Activated naive CD8-positive, alpha-beta T cell treated with anti-CD3 and anti-CD28 coated beads for 36 hours (primary cell): ENCODE measurements at places on chromosomes 3 and 15. TPM values are rescaled to one million over a fixed set of nuclear protein-coding genes. Genes with fewer than 3 reads are reported as not detected.

The SKOR1 gene
- total RNA-seq, result 0.30 TPM

The C3orf70 gene
- 0.06 TPM for total RNA-seq

The FGF7 gene
- not detected for total RNA-seq

The MESP2 gene
- not detected for total RNA-seq

DNA sequence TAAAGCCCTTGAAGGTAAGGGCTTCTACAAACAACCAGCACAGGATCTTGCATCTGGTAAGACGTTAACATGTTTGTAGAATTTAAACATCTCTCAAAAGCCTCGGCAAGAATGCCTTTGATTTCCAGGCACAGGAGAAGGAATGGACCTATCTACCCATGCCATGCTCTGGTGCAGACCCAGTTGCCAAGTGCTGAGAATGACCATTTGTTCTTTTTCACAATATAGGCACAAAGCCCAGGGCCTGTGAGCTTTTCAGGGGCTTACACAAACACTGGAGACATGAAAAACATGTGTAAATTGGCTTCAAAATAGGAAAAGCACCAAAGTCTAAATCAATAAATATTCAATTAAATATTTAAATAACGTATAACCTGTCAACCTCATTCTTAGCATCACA lies 266.9 kb upstream of the TTC14 start:
- no peaks in the 10 kb centered on the region for H3K36me3 ChIP-seq
- H3K4me1 ChIP-seq, result no peaks in the 10 kb centered on the region
- no peaks in the 10 kb centered on the region for H3K27me3 ChIP-seq
- H3K4me3 ChIP-seq, result no peak overlapping the region
- no peak for DNase-seq

DNA sequence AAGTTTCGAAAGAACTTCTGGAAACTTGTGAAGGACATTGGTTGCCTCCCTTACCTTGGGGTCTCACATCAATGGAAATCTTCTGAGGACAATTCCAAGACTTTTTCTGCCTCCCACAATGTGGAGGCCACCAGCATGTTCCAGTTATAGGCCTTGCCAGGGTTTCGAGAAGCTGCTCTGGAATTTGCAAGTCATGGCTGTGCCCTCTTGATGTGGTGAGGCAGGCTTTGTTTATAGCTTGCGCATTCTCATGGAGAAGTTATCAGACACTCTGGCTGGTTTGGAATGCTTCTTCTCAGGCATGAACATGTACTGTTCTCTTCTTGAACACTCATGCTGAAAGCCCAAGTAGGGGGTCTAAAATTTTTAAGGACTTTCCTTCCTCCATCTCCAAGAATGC lies 4.1 kb downstream of the CXCR6 start:
- H3K27ac ChIP-seq, result no peak overlapping the region
- DNase-seq, result no peak
- peaks cover 63% of the 10 kb centered on the region for H3K36me3 ChIP-seq
- no peaks in the 10 kb centered on the region for H3K27me3 ChIP-seq
- peaks cover 73% of the 10 kb centered on the region for H3K4me1 ChIP-seq
- H3K4me3 ChIP-seq, result no peak overlapping the region

DNA sequence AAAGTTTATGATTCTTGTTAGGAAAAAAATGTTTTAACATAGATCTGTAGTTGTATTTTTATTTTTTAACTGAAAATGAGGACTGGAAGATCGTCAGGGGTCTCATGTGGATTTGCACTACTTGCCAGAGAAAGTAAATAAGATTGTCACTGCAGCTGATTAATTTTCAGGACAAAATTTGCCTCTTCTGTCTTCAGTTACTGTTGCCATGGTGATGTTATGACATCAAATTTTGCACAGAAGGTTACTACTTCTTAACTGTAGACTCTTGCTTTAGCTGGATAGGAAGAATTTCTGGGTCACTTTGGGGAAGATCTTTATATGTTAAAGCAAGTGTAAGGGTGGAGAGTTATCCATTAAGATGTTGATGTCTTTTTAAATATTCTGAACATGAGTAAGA lies 82.2 kb upstream of the WDR72 start:
- no peaks in the 10 kb centered on the region for H3K4me1 ChIP-seq
- H3K36me3 ChIP-seq, result no peaks in the 10 kb centered on the region
- no peak overlapping the region for H3K4me3 ChIP-seq
- DNase-seq, result no peak
- no peak overlapping the region for H3K27ac ChIP-seq
- H3K27me3 ChIP-seq, result peaks cover 4% of the 10 kb centered on the region

GRCh38 chr3:192092388-192093005 lies 631.5 kb downstream of the PYDC2 start:
- no peaks in the 10 kb centered on the region for H3K36me3 ChIP-seq
- no peak for DNase-seq
- H3K4me3 ChIP-seq, result no peak overlapping the region
- no peaks in the 10 kb centered on the region for H3K4me1 ChIP-seq

DNA sequence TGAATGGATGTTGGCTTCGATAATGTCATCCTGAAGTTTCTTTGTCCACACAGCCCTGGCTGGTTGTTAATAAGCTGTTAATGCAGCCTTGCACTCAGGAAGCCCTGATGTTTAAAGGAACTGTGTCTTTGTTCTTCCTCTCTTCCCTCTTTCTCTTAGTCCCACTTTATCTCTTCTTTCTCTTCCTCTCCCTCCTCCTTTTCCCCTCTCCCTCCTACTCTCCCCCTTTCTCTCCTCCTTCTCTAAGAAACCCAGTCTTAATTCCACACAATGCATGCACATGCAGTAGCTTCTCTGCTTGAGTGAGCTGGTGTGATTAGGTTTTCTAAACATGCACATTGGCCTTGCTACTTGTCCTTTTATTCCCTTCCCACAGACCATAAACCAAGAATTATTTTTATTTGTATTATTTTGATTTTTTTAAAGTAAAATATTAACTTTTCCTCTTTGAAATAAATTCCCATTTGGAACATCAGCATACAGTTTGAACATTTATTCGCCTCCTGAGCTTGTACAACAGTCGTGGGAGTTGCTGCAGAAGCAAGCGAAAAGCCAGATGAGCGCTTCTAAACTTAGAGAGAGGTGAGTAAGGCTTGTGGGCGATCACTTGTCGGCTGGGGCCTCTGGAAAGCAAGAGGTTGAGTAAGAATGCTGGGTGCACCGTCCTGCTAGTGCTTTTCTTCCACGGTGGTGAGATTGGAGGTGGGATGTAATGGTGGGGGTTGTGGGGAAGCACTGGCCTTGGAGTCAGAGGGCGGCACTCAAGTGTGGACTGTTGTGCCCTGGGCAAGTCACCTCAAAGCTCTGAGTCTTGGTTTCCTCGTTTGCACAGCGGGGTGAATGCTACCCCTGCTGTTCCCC lies 7.2 kb downstream of the GHRL start:
- peaks cover 8% of the 10 kb centered on the region for H3K36me3 ChIP-seq
- no peak overlapping the region for H3K4me3 ChIP-seq
- H3K4me1 ChIP-seq, result peaks cover 31% of the 10 kb centered on the region
- no peak for DNase-seq
- no peaks in the 10 kb centered on the region for H3K27me3 ChIP-seq

DNA sequence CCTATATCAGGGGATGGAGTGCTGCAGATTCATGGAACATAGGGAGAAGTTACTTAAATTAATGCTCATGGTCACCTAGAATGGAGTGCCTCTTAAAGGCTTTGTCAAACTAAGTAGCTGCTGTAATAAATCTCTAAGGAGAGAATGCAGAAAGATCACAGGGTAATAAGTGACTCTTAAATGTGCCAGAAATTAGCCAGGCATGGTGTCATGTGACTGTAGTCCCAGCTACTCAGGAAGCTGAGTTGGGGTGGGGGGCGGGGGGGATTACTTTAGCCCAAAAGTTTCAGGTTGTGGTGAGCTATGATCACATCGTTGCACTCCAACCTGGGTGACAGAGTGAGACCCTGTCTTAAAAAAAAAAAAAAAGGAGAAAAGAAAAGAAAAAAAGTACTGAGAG lies 90.9 kb upstream of the ASB14 start:
- H3K27me3 ChIP-seq, result no peaks in the 10 kb centered on the region
- no peak overlapping the region for H3K27ac ChIP-seq
- DNase-seq, result no peak
- peaks cover 4% of the 10 kb centered on the region for H3K4me1 ChIP-seq
- no peaks in the 10 kb centered on the region for H3K36me3 ChIP-seq

GRCh38 chr15:90686435-90687218 lies 30.5 kb upstream of the BLM start:
- H3K36me3 ChIP-seq, result peaks cover 2% of the 10 kb centered on the region
- DNase-seq, result no peak
- H3K27me3 ChIP-seq, result no peaks in the 10 kb centered on the region
- H3K27ac ChIP-seq, result peak overlapping the region; percentile 93

GRCh38 chr3:35594739-35595138 lies 44.6 kb upstream of the ARPP21 start:
- H3K27ac ChIP-seq, result no peak overlapping the region
- no peaks in the 10 kb centered on the region for H3K36me3 ChIP-seq

- H3K27me3 ChIP-seq, result no peaks in the 10 kb centered on the region
- no peak for DNase-seq
- no peak overlapping the region for H3K4me3 ChIP-seq
- no peak overlapping the region for H3K27ac ChIP-seq
- H3K4me1 ChIP-seq, result no peaks in the 10 kb centered on the region
Measured at GRCh38 chr15:68028137-68028887, 25.8 kb upstream of the PIAS1 start.

- DNase-seq, result no peak
- H3K27ac ChIP-seq, result peak overlapping the region; percentile 100
- H3K36me3 ChIP-seq, result peaks cover 71% of the 10 kb centered on the region
- H3K4me3 ChIP-seq, result peak overlapping the region; percentile 97
Measured at GRCh38 chr15:92901995-92902394, 1.9 kb downstream of the CHD2 start.

- no peak overlapping the region for H3K27ac ChIP-seq
- H3K4me3 ChIP-seq, result no peak overlapping the region
- H3K27me3 ChIP-seq, result no peaks in the 10 kb centered on the region
- no peaks in the 10 kb centered on the region for H3K4me1 ChIP-seq
- no peaks in the 10 kb centered on the region for H3K36me3 ChIP-seq
Measured at GRCh38 chr3:38582941-38583645, 66.4 kb downstream of the SCN5A start.

GRCh38 chr3:66320390-66320789 lies 99.6 kb downstream of the SLC25A26 start:
- H3K4me3 ChIP-seq, result no peak overlapping the region
- DNase-seq, result no peak
